Activated CD4-positive, CD25-positive, alpha-beta regulatory T cell treated with anti-CD3 and anti-CD28 coated beads, Interleukin-2, amount 50 U/mL, for 16 hours (primary cell): ENCODE measurements at places on chromosomes 5 and 9.

DNA sequence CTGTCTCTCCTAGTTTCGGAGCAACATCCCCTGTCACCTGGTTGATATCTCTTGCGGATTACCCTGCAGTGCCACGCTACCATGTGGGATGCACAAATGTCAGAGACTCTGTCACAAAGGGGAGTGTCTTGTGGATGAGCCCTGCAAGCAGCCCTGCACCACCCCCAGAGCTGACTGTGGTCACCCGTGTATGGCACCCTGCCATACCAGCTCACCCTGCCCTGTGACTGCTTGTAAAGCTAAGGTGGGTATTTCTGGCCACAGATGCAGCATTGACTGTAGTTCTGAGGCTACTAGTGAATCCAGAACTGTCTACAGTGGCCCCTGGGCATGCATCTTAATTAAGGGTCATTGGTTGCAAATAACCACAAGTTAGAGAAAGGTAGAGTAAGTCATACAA is 50.8 kb downstream of the AQP7 start:
- no peak for DNase-seq

DNA sequence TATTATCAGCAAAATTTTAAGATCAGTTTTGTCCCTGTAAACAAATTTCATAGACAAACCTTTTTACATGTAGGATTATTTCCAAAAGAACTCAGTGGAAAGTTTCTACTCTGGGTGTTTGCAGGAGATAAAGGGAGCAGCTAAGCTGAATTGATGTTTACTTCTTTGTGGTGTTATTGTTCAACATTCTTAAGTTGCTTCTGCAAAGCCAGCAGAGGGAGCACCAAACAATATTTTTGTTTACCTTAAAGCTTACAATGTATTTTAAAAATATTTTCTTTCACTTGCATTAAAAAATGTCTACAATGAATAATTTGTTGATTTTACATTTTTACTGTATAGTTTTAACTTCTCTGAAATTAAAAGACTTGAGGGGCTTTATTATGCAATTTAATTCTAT is 135.4 kb downstream of the ATG10 start:
- no peak for DNase-seq

GRCh38 chr9:73434826-73435225 is 283.2 kb downstream of the ANXA1 start:
- DNase-seq: no peak

DNA sequence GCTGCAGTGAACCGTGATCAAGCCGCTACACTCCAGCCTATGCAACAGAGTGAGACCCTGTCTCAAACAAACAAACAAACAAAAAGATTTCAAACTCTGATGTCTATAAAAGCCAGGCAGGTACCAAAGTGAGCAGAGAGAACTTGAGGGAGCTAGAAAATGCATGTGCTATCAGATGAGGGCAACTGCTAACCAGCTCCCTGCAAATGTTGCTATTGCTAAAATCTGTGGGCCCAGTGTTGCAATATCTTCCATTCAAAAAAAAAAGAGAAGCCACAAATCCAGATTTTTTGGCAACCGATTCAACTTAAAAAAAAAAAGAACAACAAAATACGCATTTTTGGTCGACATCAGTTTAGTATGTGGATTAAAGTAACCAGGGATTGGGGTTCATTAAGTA is 5.5 kb downstream of the UBE2D2 start:
- DNase-seq: no peak

DNA sequence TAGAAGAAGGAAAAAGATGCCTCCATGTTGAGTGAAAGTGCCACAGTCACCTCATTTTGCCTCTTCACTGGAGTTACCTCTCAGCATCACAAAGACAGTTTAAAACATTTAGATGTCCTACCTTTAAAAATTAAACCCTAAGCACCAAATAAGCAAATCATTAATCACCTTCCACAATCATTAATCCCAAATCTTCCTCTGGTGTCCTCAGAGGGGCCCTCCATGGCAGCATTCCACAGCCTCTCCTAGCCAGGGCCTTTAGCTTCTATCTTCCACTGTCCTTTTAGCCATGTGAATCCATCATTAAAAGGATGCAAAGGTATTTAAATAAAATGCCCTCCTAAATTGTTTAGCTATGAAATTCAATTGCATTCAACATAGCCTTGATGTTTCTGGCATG is 310.8 kb downstream of the PDE4D start:
- no peak for DNase-seq

DNA sequence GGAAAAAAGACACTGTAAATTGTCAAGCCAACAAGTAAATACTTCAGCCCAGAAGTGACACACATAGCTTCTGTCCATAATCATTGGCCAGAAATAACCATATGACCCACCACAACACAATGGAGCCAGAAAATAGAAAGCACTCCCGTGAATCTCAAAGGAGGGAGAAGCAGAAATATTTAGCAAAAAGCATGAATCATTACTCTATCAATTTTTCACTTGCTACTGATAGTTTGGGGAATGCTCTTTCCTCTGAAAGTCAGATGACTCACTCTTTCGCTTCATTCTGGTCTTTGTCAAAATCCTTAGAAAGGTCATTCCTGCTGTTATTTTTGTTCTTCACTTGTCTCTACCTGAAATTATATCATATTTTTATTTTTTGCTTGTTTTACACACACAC is 312.6 kb downstream of the TMEM232 start:
- no peak for DNase-seq

DNA sequence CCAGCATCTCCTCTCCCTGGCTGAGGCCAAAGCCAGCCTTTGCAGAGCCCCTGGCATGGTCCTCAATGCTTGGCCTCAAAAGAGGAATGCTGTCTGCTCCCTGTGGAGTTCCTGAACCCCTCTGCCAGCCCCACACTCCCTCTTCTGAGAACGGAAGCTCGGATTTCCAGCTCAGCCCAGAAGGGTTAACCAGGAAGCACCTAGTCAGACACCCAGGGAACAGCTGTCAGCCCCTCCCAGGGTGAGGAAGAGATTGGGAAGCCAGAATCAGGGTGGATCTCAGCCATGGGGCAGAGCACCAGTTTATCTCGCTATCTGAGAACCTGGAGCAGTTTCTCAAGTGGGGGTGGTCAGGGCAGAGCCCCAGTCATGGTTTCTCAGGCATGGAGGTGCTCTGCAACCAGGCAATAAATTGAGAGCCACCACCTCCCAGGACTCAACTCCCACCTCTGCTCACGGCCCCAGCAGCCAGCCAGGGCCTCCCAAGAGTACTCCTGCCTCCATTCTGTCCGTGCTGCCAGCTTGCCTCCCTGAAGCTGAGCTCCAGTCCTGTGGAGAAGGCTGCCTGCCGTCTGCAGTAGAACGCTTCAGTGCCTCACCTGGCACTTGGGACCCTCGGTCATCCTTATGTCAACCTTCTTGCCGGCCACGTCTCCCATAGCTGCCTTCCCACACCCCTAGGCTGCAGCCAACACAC is 7.6 kb downstream of the FOXE1 start:
- no peak for DNase-seq

GRCh38 chr5:176446884-176447590 is 1.1 kb upstream of the FAF2 start:
- no peak for DNase-seq

DNA sequence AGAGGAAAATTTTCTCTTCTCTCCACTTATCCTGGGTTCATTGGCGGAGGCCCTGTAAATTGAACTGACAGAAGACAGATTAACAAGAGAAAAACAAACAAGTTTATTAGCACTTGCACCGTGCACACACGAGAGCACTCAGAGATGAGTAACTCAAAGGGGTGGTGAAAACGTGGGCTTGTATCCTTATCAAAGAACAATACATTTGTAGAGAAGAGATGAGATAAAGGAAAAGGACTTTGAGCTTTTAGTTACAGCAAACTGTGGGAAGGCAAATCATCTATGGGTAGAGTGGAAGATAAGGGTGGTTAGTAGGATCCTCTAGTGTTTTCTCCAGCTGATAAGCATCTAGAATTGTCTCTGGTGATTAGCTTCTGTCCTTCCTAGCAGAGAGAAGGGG is 44.4 kb upstream of the ROR2 start:
- DNase-seq: no peak

DNA sequence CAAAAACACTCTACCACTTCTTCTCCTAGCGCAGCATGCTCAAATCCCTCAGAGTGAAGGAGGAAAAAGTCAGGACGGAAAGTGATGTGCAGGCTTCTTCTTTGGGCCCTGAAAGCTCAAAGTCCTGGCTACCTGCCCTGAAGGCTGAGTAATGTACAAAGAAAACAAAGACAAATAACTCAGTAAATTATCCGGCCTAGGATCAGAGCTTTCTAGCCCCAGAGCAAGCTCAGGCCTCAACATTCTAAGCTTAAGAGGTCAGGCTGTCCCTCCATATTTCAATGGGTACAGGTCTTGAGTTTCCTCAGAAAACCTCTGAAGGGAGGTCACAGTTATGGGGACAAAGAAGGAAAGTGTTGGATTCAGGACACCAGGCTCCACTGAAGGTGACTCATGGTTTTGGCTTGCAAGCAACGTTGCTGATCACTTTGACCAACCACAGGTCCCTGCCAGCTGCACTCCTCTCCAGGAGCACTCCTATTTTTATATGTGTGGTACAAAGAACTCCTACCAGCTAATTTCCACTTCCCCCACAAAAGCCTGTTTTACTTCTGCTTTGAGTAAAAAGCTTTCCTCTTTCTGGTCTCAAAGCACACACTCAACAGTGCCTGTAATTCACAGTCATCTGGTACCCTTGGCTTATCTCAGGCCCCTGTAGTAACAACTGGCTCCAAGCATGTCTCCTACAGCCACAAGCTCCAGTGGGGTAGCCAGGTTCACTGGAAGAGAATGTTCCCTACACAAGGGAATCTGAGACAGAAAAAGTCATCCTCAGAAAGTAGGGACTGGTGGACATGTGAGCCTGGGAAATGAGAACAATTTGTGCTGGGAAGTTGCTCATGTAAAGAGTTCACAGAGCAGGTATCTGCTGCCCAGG is 115.7 kb downstream of the UGCG start:
- no peak for DNase-seq

GRCh38 chr5:126370796-126371718 is 52.2 kb upstream of the GRAMD2B start:
- no peak for DNase-seq

GRCh38 chr9:119834064-119834620 is 464.9 kb upstream of the BRINP1 start:
- no peak for DNase-seq

- no peak for DNase-seq
Observed at GRCh38 chr5:98364549-98364948, 408.9 kb upstream of the RGMB start.

- DNase-seq: no peak
Observed at GRCh38 chr9:131800366-131800765, 60.5 kb upstream of the RAPGEF1 start.

DNA sequence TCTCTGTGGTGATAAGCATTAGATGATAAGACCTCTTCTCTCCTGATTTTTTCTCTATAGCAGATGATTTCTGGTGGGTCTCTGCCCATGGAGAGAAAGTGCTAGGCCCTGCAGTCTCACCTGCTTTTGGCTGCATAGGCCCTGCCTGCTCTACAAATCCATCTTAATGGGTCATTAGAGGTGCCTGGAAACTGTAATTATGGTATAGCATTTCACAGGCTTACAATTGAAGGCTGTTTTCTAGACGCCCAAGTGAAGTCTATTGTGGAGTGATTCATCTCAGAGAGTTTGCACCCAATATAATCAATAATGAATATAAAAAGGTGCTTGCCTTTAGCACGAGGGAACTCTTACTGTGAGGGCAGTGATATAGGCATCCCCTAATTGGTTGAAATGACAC is 33.8 kb downstream of the NEUROG1 start:
- DNase-seq: no peak

GRCh38 chr5:58775701-58776262 is 192.9 kb downstream of the RAB3C start:
- no peak for DNase-seq

DNA sequence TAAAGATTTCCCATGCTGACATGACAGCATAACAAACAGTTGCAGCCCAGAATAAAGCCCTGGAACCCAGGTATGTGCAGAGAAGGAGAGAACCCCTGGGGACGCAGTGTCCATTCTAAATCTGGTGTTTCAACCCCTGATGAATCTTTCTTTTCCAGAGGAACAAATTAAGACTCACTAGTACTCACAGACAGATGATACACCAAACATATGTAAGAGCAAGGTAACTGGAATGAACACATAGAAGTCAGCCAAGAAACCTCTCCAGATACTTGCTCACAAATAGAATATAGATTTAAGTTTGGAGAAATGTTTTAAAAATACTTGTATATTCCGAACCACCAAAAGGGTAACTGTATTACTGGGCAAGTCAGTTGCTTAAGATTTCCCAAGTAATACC is 130.8 kb upstream of the OTULINL start:
- no peak for DNase-seq

- DNase-seq: no peak
Observed at GRCh38 chr5:73612799-73613198, 13.2 kb upstream of the ARHGEF28 start.

GRCh38 chr9:137114613-137115393 is at the start of gene DPP7:
TSS of gene DPP7 (minus strand) at chr9:137114733. CDS start at chr9:137114713, 20 bp downstream.
- DNase-seq: peak; percentile 51

GRCh38 chr5:170541146-170541769 is 37.4 kb downstream of the KCNIP1 start:
- DNase-seq: no peak

DNA sequence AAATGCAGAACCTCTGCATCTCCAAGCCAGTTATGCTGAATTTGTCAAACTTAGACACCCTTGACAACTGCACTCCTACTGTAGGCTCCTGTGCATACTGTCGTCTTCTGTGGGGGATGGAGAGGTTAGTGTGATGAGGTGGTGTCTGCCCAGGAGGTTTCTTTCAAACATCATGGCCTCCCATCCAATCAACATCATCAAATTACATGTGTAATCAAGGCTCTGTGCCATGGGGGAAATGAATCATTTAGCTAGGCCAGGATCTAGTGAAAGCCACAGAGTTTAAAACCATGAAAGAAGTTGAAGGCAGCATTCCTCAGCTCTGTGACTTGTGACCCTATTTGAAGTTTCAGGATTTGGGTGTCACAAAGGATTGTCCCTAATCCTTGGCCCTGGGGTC is 240.6 kb downstream of the MARCHF11 start:
- DNase-seq: no peak

DNA sequence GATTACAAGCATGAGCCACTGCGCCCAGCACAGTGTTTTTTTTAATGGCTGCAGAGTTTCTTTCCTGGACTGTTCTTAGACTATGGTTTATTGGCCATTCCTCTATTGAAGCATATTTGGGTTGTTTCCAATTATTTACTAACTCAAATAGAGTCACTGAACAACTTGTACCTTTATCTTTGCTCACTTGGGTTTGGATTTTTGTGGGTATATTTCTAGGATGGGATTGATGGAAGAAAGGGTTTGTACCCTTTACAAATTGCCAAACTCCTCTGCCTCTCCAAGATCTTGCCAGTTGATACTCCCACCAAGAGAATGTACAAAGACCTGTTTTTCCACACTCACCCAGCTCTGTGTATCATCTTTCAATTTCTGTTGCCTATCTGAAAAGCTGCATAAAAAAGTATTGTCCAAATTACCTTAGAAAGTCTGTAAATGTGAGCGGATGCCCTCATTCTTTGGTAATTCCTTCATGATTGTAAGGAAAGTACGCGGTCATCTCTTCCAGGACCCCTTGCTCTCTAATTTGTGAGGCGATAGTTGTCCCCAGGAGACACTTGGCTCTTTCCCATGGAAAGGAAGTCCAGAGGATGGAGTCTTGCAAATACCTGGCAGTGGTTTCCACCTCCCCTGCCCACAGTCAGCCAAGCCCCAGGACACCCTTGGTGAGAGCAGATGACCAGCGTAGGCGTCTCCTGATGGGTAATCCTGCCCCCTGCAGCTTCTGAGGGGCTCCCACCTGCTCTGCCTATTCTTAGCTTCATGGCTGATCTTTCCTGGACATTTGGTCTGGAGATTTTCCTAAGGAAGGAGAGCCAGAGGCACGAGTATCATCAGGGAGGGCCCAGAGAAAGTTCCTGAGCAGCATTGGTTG is 33.0 kb downstream of the ARHGEF37 start:
- DNase-seq: no peak
